CD4-positive, CD25-positive, alpha-beta regulatory T cell (primary cell): ENCODE measurements at places on chromosomes 7 and 10.

DNA sequence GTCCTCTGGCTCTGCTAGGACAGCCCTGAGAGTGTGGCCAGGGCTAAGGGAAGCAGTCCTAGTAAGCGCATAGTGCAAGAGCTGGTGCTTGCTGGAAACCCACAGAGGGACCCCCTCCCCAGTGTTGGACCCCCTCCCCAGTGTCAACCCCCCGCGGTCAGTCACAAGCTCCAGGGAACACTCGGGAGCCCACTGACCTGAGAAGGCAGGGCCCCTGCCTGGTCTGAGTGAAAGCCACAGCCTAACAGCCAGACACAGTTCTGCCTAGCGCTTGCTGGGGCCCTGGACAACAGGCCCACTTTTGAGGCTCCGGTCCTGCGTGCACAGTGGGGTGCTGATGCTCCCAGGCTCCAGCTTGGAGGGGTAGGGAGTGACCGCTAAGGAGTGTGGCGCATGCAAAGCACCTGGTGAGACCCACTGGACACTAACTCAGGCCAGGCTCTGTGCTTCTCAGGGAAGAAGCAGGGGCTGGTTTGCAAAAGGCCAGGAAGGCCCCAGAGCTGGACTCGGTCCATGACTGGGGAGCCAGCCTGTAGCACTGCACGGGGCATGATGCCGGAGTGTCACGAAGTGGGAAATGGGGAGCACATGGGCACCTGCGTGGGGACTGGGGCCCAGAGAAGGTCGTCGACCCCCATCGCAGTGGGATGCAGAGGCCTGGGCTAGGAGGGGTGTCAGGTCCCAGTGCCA lies 175.8 kb upstream of the PPP2R2D start:
- no peak overlapping the region for H3K27ac ChIP-seq
- no peaks in the 10 kb centered on the region for H3K4me1 ChIP-seq
- no peak for DNase-seq
- H3K36me3 ChIP-seq = no peaks in the 10 kb centered on the region

GRCh38 chr7:43557831-43558495 lies 24.9 kb upstream of the STK17A start:
- peaks cover 11% of the 10 kb centered on the region for H3K4me1 ChIP-seq
- peaks cover 15% of the 10 kb centered on the region for H3K27me3 ChIP-seq
- no peak overlapping the region for H3K4me3 ChIP-seq
- H3K27ac ChIP-seq = no peak overlapping the region
- DNase-seq = no peak

GRCh38 chr10:5968037-5968680 lies 9.2 kb downstream of the IL15RA start:
- H3K27ac ChIP-seq = no peak overlapping the region
- no peaks in the 10 kb centered on the region for H3K27me3 ChIP-seq
- DNase-seq = no peak
- peaks cover 15% of the 10 kb centered on the region for H3K4me1 ChIP-seq

GRCh38 chr10:4947635-4948596 lies 15.3 kb upstream of the AKR1C1 start:
- no peaks in the 10 kb centered on the region for H3K4me1 ChIP-seq
- H3K27me3 ChIP-seq = no peaks in the 10 kb centered on the region
- no peak overlapping the region for H3K4me3 ChIP-seq
- no peak overlapping the region for H3K27ac ChIP-seq
- H3K36me3 ChIP-seq = no peaks in the 10 kb centered on the region
- no peak for DNase-seq

DNA sequence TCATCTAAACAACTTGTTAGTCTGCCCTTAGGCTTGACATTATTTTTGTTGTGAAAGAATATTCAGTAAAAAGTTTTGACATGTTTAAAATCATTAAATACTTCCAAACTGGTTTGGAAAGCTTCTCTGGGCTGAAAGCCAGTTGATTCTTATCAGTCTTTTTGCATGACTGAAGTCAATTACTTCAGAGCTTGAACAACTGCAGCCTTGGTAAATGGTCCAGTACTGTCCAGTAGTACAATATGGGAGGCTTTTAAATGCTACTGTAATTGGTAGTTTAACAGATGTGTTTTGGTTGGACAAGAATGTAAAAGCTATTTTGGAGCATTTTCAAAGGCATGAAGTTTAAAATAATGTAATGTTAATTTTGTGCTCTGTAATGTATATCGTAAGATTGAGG lies 103.4 kb downstream of the SDK1 start:
- no peaks in the 10 kb centered on the region for H3K36me3 ChIP-seq
- H3K27ac ChIP-seq = no peak overlapping the region
- no peak for DNase-seq
- H3K27me3 ChIP-seq = peaks cover 8% of the 10 kb centered on the region
- H3K4me1 ChIP-seq = peaks cover 9% of the 10 kb centered on the region
